ENCODE measurements at places on chromosomes 6 and 20. TPM values are rescaled to one million over a fixed set of nuclear protein-coding genes. Genes with fewer than 3 reads are reported as not detected.

FRK gene
- 2.9 TPM for total RNA-seq

SNX21 gene
- total RNA-seq, result 28.4 TPM

SIRPD gene
- not detected for total RNA-seq

TLDC2 gene
- 0.14 TPM for total RNA-seq

GATA5 gene
- total RNA-seq, result not detected

RREB1 gene
- total RNA-seq, result 29.3 TPM

ISM1 gene
- not detected for total RNA-seq

TSPO2 gene
- not detected for total RNA-seq

TNFRSF6B gene
- total RNA-seq, result 119 TPM

MATN4 gene
- not detected for total RNA-seq

SYNDIG1 gene
- 0.67 TPM for total RNA-seq

CBLN4 gene
- total RNA-seq, result not detected

PHACTR3 gene
- total RNA-seq, result 0.14 TPM

WFDC13 gene
- not detected for total RNA-seq

VSX1 gene
- not detected for total RNA-seq

SNAI1 gene
- not detected for total RNA-seq

DYNLT2 gene
- total RNA-seq, result 1.4 TPM

PRRT1 gene
- total RNA-seq, result 0.27 TPM

SLA2 gene
- total RNA-seq, result not detected

TGM3 gene
- not detected for total RNA-seq

HEY2 gene
- 1.7 TPM for total RNA-seq

PDE10A gene
- 13.0 TPM for total RNA-seq

RRAGD gene
- 35.4 TPM for total RNA-seq

LY6G6C gene
- total RNA-seq, result not detected

FAM184A gene
- total RNA-seq, result 4.0 TPM

GABBR1 gene
- 14.1 TPM for total RNA-seq

PTK6 gene
- 0.55 TPM for total RNA-seq

Measured in kidney epithelial cell (primary cell).